ENCODE measurements at places on chromosomes 5 and 9.

DNA sequence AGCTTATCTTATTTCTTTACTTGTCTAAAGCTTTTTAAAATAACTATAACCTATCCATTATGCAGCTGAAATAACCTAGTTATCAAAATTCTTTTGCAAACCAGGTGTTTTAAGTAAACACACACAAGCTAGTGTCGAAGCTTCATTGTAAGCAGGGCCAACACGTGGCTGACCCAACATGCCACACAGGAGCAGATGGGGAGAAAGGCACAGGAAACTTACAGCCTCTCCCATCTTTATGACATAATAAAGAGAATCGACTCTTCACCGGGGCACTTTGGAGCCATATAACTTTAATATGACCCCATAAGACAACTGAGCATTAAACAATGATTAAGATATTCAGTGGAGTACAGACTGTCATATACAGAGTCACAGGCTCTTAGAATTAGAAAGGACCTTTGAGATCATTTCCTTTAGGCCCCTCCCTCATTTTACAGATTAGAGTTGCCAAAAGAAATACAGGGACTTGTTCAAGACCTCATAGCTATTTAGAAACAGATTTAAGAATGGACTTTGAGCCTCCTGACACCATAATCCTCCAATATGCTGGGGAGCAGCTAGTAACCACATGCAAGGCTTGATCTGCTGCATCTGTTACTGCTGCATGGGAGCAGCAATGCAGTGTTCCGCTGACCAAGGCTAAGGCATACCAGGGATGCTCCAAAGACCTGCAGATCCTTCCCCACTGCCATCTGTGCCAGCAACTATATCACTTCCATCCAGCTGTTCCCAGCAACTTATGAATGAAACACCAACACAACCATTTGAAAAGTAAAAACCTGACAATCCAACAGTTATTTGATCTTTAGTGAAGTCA, 75.4 kb downstream of the RASEF start:
- no peak for DNase-seq

- DNase-seq, result no peak
Observed at GRCh38 chr9:20405078-20405477, 217.2 kb downstream of the MLLT3 start.

DNA sequence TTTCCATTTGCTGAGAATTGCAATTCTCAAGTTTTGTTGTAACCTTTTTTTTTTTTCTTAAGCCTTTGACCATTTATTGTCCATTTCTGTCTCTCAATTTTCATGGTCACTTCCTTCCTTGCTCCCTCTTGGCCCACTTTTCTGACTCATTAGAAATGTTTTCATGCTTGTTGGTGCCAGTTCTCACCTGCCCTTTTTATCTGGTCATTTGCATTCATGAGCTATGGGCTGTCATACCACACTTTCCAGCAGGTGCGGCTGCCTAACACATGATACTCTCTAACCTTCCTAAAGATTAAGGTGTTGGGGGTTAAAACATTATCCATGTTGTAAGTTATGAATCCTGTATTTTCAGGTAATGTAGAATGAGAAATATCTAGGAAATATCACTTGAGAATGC, 150.5 kb upstream of the TLX3 start:
- DNase-seq, result no peak

DNA sequence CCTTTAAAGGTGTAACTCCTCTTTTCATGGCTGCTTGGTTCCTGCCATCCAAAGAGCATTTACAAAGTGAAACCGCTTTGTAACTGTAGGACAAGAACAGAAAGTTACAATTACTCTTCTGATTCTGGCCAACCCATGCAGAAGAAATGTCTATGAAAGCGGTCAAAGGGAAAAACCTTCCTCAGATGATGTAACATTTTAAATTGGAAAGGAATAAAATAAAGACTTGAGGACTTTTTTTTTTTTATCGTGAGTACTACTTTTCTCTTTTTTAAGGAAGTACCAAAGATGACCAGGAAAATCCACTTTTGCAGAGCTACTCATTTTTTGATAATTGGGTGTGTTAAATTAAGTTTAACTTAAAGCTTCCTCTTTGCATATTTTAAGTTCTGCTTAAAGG, 13.0 kb upstream of the C9orf72 start:
- no peak for DNase-seq

- DNase-seq, result peak; percentile 83
Observed at GRCh38 chr5:176837707-176838115, 27.4 kb downstream of the UNC5A start.

DNA sequence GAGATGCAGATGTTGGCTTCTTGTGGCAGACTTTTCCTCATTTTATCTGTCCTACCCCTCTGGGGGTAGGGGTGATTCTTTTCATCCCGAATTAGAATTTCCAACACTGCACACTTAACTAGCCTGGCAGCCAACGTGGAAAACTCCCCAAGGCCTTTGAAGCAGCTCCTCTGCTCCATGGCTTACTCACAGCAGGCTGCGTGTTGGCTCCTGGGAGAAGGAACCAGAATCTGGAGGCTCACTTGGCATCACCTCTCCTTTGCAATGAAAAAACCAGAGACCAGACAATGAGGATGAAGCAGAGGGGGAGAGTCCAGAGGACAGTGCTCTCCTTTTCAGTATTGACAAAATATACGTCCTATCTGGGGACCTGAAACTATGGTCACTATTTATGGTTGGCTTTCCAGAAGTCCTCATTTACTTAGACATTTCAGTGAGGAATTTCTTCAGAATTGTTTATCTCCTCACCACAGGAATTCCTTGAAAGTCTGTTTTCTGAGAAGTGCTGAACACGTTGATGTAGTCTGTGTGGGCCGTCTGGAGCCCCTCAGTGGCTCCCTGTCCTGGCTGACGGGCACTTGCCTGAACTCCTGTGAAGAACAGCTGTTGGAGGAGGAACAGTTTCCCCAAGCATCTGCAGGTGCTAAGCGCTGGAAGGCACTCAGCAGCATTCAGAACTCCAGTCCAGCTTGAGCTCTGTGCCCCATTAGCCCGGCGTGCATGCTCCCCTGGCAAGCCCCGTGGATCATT, 231.3 kb downstream of the RFK start:
- DNase-seq, result peak; percentile 40

DNA sequence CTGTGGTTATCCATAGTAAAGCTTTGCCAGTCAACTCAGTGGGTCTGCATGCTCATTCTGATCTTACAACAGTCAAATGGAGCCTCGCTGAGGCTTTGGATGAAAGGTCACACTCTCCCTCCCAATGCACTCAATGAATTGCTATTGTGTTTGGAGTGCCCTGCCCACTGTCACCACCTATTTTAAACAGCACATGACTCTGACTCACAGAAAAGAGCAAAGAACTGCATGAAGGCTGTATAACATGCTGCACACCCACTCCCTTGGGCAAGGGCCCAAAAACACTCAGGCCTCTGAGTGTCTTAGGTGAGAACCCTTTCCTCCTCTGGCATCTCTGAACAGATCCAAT, 118.7 kb upstream of the CCDC112 start:
- no peak for DNase-seq

GRCh38 chr5:142661957-142662356, 23.9 kb downstream of the FGF1 start:
- DNase-seq, result no peak

- DNase-seq, result no peak
Observed at GRCh38 chr5:159427180-159428012, 97.1 kb upstream of the IL12B start.

DNA sequence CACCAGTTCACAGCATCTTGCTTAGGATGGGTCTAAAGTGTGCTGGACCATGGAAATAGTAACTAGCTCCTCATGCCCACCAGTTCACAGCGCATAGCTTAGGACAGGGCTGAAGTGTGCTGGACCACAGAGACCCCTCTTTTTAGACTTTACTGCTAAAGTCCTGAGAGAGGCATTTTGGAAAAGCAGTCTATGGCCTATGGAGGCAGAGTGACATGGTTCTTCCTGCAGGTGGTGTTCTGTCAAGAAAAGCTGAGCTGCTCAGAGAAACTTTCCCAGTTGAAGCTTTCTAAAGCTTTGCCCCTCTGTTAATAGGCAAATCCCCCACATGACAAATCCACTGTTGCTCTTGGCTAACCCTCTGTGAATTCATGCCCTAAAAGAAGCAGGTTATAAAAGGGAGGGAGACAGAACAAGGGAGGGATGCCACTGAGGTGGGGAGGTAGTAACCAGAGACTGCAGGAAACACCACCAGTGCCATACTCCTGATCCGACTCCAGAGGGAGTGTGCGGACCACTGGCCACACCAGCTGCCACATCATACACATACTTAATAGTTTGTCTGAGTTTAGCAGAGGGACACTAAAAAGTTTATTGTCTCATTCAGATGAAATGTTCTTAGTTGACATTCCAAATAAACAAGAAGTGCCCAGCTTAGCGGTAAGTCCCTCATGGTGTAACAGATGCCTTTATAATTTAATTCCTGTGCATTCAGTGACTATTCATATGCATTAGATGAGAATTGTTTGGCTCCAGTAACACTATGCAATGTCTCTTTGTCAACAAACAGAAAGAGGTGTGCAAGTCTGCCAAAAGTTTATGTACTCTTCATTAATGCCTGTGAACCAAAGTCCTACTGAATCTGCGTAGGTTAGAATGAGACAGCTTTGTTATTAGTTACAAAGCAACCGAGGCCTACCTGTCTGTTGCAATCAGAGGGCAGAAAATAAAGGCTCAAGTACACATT, 236.2 kb upstream of the NFIL3 start:
- peak; percentile 41 for DNase-seq

GRCh38 chr5:148353634-148354033, 18.3 kb downstream of the SPINK9 start:
- DNase-seq, result no peak

GRCh38 chr5:14667290-14667689, 2.8 kb downstream of the OTULIN start:
- DNase-seq, result no peak

GRCh38 chr5:118555727-118556126, 432.6 kb downstream of the DTWD2 start:
- no peak for DNase-seq

GRCh38 chr5:146378986-146379385, 40.3 kb downstream of the POU4F3 start:
- DNase-seq, result peak; percentile 75

GRCh38 chr5:158639881-158640592, 459.7 kb downstream of the EBF1 start:
- no peak for DNase-seq

Data from retina (tissue), 1 donor.